ENCODE measurements at places on chromosomes 2 and 18.

DNA sequence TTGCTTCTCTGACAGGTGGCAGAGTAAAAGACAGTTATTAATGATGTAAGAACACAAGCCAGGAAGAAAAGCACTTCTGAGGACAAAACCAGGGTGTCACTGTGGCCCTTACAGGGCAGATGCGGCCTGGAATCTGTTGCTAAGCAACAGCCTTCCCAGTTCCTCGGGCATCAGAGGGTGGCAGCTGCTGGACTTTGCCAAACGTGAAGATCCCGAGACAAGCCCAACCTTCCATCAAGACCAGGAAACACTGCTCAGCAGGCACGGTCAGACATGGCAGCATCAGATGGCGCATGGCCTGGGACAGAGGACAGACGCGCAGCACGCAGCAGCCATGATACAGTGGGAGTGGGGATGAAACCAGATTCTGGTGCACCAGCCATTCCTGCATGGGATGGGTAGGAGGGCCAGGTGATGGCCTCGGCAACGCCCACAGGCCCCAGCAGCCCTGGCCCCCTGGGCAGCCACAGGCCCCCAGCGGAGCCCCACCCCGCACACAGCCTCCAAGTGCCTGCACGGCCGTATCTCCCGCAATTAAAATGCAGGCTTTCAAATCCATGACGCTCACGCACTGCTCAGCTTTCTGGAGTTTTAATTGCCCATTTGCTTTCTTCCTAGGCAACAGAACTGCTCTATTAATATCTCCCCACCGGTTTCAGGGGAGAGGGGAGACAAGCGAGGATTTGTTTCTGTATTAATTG is 89.0 kb downstream of the EIPR1 start:
- DNase-seq, result no peak

GRCh38 chr2:96241900-96242611 is 23.7 kb downstream of the TMEM127 start:
- DNase-seq, result peak; percentile 17

GRCh38 chr2:202375033-202375608 is 1.0 kb upstream of the BMPR2 start:
- no peak for DNase-seq

- DNase-seq, result no peak
Measured at GRCh38 chr2:177245010-177245422, 19.5 kb downstream of the NFE2L2 start.

GRCh38 chr2:12064153-12064552 is 317.7 kb downstream of the LPIN1 start:
- no peak for DNase-seq

- peak; percentile 12 for DNase-seq
Measured at GRCh38 chr2:11681722-11682589, 12.0 kb upstream of the NTSR2 start.

DNA sequence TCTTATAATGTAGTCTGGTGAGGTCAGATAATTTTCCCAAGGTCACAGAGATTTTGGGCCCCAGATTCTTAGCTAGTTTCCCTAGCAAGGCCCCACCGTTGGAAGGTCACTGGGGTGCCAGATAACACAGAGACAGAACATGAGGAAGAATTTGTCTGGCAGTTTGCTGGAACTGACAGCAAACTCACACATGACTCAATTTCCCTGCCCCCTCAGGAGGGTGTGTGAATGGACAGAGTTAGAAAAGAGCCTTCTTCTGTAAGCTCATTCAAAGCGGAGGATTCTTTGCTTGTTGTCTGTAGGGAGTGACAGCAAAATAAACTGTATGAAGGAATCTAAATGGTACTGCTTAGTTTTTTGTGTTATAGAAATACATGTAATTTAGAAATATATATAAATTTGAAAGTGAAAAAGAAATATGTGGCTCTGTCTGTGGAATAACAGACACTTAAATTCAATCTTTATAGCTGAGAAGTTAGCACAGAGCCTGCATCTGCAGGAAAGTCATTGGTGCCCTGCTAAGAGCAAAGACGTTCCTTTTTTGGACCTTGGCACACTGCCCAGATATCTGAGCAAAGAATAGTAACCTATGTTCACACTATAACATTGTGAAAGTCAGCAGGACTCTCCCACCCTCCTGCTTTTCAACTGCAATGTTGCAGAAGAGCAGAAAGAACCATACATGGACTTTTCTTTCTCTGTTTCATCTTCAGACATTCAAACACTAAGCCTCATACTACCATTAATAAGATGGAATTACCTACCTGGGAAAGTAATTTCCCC is 2.1 kb downstream of the MDH1 start:
- no peak for DNase-seq

DNA sequence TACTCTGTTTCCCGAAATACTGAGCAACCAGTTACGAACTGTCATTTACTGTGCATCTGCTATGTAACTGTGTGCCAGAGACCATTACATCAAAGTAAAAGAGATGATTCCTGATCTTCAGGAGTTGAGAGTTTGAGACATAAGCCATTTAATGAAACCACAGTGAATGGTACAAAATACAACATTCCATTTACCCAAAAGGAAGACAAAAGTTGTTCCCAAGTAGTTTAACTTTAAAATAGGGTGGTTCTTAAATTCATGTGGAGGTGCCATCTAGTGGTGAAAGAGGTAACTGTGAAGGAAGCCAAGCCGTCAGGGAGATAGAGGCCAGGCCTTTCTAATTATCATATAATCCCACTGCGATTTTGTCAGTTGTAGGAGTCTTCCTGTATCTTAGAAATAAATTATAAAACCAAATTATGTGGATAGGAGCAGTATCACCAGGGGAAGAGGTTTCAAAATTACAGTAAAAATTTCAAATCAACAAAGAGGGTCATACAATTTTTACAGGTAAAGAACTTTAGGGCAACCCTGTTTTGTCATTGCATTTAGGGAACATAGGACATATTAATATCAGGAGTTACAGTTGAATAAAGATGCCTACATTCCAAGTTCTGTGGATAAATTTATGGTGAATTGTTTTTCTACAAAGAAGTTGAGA is 67.7 kb downstream of the EPAS1 start:
- DNase-seq, result no peak

DNA sequence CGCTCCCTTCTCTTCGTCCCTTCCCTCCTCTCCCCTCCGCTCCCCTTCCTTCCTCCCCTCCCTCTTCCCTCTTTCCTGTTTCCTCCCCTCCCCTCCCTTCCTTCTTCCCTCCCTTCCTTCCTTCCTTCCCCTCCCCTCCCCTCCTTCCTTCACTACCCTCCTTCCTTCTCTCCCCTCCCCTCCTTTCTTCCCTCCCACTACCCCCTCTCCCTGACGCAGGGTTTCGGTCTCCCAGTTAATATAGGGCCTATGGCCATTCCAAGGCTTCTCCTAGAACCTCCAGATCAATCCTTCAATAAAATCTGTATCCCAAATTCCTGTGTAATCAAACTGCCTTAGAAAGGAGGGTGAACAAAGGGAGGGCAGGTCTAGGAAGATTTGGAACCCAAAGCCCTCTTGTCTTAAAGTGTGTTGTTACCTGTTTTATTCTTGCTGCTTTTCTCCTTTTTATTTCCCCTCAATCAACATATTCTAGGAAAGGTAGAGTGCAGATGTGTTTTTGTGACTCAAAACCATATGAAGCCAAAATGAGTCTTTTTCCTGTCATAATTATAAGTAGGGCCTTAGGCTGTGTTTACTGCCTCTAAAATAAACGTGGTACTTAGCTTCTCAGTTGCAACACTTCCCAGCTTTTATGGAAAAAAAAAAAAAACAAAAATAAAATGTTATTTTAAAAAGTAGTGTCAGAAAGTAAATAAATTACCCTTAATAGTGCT is 53.7 kb downstream of the GPD2 start:
- DNase-seq, result no peak

DNA sequence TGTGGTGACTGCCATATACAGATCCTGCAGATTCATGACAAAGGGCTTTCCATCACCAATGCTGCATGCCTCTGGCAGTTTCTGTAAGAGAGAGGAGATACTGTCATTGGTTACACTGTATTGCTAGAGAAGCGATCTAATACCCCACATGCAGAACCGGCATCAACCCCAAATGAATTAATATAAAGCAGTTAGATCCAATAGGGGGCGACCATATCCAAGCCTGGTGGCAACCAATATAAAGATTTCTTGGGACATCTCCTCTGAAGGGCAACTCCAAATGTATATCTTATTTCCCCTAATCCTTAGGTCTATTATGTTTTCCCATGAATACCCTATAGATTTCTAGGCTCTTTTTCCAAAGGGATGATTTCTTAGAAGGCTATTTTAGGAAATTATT is 17.4 kb upstream of the IHH start:
- no peak for DNase-seq

DNA sequence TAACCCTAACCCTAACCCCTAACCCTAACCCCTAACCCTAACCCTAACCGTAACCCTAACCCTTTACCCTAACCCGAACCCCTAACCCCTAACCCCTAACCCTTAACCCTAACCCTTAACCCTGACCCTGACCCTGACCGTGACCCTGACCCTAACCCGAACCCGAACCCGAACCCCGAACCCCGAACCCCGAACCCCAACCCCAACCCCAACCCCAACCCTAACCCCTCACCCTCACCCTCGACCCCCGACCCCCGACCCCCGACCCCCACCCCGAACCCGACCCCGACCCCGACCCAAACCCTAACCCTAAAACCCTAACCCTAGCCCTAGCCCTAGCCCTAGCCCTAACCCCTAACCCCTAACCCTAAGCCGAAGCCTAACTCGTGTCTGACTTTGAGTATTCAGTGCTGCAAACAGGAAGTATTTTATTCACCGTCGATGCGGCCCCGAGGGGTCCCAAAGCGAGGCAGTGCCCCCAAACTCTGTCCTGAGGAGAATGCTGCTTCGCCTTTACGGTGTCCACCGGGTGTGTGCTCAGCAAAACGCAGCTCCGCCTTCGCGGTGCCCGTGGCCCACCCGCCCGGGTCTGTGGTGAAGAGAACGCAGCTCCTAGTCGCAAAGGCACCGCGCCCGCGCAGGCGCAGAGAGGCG is 36.0 kb downstream of the FAM110C start:
- no peak for DNase-seq

DNA sequence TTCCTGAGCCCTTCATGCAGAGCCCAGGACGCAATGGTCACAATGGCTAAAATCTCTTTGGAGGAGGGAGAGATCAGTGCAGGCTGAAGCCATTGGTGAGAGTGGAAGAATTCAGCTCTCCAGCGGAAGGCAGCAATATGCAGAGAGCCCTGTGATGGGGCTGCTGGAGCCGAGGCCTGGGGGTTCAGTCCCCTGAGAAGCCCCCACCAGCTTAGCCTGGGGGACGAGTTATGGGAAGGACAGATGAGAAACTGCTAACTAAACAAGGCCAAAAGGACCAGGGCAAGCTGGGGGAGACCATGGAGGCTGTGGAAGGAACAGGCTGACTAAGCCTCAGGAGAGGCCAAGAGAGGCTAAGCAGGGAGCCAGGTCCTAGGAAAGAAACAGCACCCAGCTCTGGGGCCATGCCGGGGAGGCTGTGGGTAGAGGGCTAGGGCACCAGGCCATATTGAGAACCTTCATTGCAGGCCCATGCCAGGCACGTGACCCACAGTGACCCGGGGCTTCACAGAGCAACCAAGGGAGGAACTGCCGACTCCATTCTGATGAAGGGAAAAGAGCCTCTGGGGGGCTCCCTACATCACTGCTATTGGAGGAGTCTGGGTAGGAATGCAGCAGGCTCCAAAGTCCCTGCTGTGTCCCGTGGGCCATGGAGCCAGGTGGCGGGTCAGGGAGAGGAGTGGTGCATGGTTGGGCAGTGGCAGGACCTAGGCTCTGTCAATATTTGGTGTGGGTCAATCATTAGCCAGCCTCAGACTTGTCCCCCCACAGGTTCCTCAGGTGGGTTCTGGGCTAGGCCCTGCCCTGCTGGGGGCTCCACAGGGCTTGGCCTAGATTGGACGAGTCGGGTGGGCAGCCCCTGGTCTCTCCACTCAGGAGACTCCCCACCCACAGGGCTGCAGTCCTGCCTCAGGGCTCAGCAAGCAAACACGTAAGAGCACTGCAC is 19.8 kb downstream of the PROC start:
- DNase-seq, result no peak

DNA sequence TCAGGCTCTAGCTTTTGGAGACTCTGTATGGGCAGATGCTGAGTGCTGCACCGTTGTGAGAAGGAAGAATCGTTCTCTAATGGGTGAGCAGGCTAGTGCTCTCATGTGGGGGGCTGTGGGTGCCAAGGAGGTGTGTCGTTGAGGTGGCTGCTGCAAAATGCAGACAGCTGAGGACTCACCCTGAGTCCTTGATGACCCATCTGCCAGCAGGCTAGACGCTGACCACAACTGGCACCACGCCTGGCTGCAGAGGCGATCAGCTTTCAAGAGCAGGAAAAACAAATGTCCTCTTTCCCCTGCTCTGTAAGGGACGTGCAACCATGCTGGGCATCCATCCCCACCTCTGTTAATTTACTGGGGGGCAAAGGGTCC is 48.2 kb downstream of the HAUS1 start:
- no peak for DNase-seq

DNA sequence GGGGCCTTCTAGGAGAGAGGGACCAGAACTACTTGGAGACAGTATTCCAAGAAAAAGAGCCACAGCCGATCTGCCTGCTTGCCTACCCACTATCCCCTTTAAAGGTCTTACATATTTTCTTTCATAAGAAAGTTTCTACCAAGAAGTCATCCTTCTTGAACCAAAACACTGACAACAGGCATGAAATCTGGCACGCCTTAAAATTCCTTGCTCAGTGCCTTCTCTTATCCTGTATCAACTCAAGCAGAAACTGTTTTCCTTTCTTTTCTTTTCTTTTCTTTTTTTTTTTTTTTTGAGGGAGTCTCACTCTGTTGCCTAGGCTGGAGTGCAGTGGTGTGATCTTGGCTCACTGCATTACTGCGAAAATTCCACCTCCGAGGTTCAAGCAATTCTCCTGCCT is 48.3 kb upstream of the ZFP36L2 start:
- DNase-seq, result no peak

GRCh38 chr2:231521443-231521842 is 8.8 kb downstream of the NMUR1 start:
- no peak for DNase-seq

DNA sequence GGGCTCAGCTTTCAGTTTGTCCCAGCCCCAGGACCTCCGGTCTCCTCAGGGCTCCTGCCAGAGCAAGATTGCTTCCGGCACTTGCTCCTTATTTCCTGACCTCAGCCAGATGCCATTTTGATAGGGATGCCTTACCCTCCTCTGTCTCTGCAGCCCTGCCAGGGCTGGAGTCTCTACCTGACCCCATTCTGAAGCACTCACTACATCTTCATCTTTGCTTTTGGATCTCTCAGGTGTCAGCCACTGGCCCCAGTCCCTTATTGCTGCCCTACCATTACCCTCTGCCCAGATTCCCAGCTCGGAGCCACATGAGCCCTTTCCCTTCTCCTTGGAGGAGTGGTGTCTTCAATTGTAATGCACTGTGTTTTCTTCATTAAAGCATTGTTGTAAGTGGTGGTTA is 17.1 kb downstream of the OSBPL6 start:
- DNase-seq, result no peak
